ENCODE measurements at places on chromosomes 2 and 18. TPM values are rescaled to one million over a fixed set of nuclear protein-coding genes. Genes with fewer than 3 reads are reported as not detected.

DNA sequence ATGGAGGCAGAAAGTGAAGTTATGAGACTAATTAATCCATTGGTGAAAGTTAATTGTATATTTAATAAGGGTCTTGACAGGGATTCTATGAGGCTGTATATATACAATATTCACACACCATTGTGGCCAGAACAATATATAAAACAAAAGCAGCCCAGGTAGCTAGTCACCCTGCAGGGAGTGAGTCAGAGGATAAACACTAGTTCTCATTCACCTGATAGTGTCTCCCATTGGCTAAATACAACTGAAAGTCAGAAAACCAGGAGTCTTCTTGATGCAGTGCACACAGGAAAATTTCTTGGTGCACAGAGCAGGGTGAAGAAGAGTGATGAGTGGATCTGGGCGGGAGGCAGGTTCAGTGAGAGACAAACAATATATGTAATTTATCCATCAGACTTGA is 465.2 kb downstream of the ERBB4 start:
- H3K4me3 ChIP-seq = no peak overlapping the region
- H3K27me3 ChIP-seq = no peaks in the 10 kb centered on the region
- H3K36me3 ChIP-seq = no peaks in the 10 kb centered on the region
- no peak for DNase-seq
- no peak overlapping the region for H3K27ac ChIP-seq

DNA sequence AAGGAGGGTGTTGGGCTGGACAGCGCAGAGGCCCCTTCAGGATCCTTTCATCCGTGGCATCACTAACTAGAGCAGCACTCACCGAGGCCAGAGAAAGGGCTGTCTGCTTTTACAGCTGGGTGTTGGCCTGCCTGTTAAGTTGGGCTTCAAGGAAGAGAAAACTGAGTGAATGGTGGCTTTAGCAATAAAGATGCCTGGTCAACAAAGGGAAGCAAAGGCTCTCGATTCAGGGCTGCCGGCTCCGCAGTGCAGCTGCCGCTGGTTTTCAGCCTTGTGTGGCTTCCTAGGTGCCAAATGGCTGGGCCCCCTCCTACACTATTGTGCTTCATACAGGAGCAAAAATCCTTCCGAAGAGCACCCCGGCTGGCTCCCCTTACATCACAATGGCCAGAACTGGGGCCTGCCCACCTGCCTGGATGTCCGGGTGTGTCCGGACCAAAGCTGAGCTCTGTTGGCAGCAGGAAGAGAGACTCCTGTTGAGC is 61.0 kb upstream of the GPR45 start:
- DNase-seq = no peak
- no peaks in the 10 kb centered on the region for H3K36me3 ChIP-seq

HOXD10 gene
- total RNA-seq = not detected

CHCHD5 gene
- 37.3 TPM for total RNA-seq

DNA sequence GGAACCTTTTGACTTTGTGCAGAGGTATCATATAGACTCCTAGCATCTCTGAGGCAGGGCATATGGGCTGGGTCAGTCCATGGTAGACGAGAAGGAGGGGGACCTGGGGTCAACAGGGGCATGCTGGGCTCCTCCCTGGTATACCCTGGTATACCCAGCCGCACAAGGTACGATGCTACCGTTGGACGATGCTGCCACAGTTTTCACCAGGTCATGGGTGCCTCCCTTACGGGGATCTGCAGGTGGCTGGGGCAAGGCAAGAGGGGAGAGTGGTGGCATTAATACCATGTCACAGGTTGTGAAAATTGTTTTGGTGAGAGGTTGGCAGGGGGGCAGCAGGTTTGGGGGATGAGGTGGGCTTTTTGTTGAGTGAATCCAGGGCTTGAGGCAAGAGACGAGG is 149.8 kb downstream of the TSN start:
- no peak for DNase-seq
- no peak overlapping the region for H3K27ac ChIP-seq
- H3K27me3 ChIP-seq = no peaks in the 10 kb centered on the region
- H3K36me3 ChIP-seq = no peaks in the 10 kb centered on the region

SLC5A7 gene
- total RNA-seq = not detected

OR6B2 gene
- not detected for total RNA-seq

- peaks cover 7% of the 10 kb centered on the region for H3K27me3 ChIP-seq
- peak; percentile 84 for DNase-seq
- no peak overlapping the region for H3K27ac ChIP-seq
- H3K4me3 ChIP-seq = peak overlapping the region; percentile 28
- H3K4me1 ChIP-seq = no peaks in the 10 kb centered on the region
- H3K36me3 ChIP-seq = no peaks in the 10 kb centered on the region
Measured at GRCh38 chr18:12236934-12237832, 17.0 kb upstream of the CIDEA start.

ERBB4 gene
- total RNA-seq = 7.5 TPM

GRCh38 chr2:79757526-79757925 is 244.7 kb downstream of the CTNNA2 start:
- no peak for DNase-seq
- H3K36me3 ChIP-seq = no peaks in the 10 kb centered on the region
- no peak overlapping the region for H3K4me3 ChIP-seq
- no peak overlapping the region for H3K27ac ChIP-seq

- no peak overlapping the region for H3K27ac ChIP-seq
- no peaks in the 10 kb centered on the region for H3K27me3 ChIP-seq
- no peaks in the 10 kb centered on the region for H3K36me3 ChIP-seq
- no peak for DNase-seq
- no peaks in the 10 kb centered on the region for H3K4me1 ChIP-seq
Measured at GRCh38 chr2:22329211-22330154, 1055.5 kb upstream of the KLHL29 start.

SP5 gene
- 0.13 TPM for total RNA-seq

GRCh38 chr2:144201868-144202468 is 318.0 kb downstream of the ZEB2 start:
- H3K27ac ChIP-seq = no peak overlapping the region
- no peak overlapping the region for H3K4me3 ChIP-seq
- DNase-seq = no peak
- H3K4me1 ChIP-seq = no peaks in the 10 kb centered on the region
- no peaks in the 10 kb centered on the region for H3K36me3 ChIP-seq

KANSL1L gene
- 21.5 TPM for total RNA-seq

FHL2 gene
- 35.4 TPM for total RNA-seq

ASXL3 gene
- total RNA-seq = 0.15 TPM

- H3K27ac ChIP-seq = no peak overlapping the region
- no peaks in the 10 kb centered on the region for H3K27me3 ChIP-seq
- H3K36me3 ChIP-seq = no peaks in the 10 kb centered on the region
- peak; percentile 64 for DNase-seq
- no peaks in the 10 kb centered on the region for H3K4me1 ChIP-seq
Measured at GRCh38 chr2:88831792-88832248, 140.3 kb downstream of the RPIA start.

- peaks cover 11% of the 10 kb centered on the region for H3K4me1 ChIP-seq
- DNase-seq = no peak
- H3K27me3 ChIP-seq = no peaks in the 10 kb centered on the region
- no peak overlapping the region for H3K27ac ChIP-seq
- H3K4me3 ChIP-seq = no peak overlapping the region
Measured at GRCh38 chr18:49447810-49448745, 12.4 kb downstream of the DYM start.

GRCh38 chr2:219430633-219431615 is 3.7 kb upstream of the SPEG start:
- H3K27ac ChIP-seq = peak overlapping the region; percentile 99
- no peaks in the 10 kb centered on the region for H3K27me3 ChIP-seq
- H3K4me1 ChIP-seq = peaks cover 22% of the 10 kb centered on the region
- H3K36me3 ChIP-seq = peaks cover 15% of the 10 kb centered on the region
- peak; percentile 80 for DNase-seq

- no peaks in the 10 kb centered on the region for H3K27me3 ChIP-seq
- peak overlapping the region; percentile 46 for H3K27ac ChIP-seq
- no peak for DNase-seq
- peaks cover 8% of the 10 kb centered on the region for H3K4me1 ChIP-seq
Measured at GRCh38 chr2:28729698-28730097, 21.9 kb upstream of the PPP1CB start.

- no peaks in the 10 kb centered on the region for H3K27me3 ChIP-seq
- H3K4me3 ChIP-seq = no peak overlapping the region
- H3K36me3 ChIP-seq = no peaks in the 10 kb centered on the region
- DNase-seq = no peak
- no peaks in the 10 kb centered on the region for H3K4me1 ChIP-seq
Measured at GRCh38 chr2:118268268-118268667, 180.0 kb downstream of the INSIG2 start.

DNA sequence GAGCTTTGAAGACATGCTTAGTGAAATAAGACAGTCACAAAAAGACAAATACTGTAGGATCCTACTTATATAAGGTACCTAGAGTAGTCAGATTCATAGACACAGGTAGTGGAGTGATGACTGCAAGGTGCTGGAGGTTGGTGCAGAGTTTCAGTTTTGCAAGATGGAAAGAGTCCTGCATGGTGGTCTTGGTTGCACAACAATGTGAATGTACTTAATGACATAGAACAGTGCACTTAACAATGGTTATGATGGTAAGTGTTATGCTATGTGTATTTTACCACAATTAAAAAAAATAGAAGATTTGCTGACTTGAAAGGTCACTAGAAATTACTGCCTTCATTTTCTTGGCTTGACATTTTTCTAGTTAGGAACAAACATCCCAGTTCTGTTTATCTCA is 9.5 kb downstream of the CERS6 start:
- no peaks in the 10 kb centered on the region for H3K27me3 ChIP-seq
- no peak overlapping the region for H3K4me3 ChIP-seq
- H3K4me1 ChIP-seq = peaks cover 36% of the 10 kb centered on the region
- no peak for DNase-seq
- H3K36me3 ChIP-seq = no peaks in the 10 kb centered on the region
- no peak overlapping the region for H3K27ac ChIP-seq

DNA sequence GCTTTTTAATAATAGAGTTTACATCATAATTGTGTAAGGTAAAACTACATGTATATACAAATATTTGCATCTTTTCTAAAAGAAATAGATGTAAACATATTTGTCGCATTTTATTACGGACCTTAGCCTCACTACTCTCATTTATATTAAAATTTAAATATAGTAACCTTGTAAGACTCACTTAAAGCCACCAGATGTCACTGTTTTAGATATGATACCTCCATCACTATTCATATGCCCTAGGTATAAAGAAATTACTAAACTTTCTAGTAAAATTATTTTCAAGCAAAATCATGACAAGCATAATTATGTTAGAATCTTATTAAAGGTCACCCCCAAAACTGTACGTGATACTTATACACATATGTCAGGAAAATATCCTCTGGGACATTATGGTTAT is 674.3 kb upstream of the REG3G start:
- H3K27me3 ChIP-seq = no peaks in the 10 kb centered on the region
- no peak overlapping the region for H3K27ac ChIP-seq
- H3K36me3 ChIP-seq = no peaks in the 10 kb centered on the region

DNA sequence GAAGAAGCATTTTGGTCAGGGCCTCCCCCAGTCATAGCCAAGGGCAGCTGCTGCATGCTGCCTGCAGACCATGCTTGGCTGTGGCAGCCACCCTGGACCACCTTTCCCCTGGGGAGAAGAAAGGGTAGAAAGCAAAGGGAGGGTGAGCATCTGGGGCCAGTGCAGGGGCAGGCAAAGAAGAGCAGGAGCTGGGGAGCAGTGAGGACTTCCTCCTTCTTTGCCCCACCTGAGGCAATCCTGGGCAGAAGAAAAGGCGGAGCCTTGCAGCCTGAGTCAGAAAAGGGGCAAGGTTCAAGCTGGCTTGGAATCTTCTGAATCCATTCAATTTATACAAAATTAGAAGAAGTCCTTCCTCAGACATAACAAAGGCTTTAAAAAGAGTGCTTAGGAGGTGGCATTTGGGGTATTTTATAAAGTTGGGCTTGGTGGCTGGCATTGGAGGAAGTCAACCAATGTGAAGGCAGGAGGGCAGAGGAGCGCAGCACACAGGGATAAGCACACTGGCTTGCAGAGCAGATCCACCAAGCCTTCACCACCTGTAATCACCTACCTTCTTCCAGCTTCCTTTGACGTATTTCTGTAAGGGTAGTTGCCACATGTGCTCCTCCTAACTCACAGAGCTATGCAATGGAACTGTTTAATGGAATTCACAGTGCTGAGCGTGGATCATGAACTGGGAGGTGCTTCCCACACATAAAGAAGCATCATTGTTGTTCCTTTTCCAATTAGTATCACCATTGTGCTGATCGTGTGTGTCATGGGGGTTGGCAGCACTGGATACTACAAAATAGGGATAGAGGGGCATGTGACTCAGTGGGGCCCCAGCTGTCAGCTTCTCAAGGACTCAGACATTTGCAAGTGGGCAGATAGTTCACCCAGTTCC is 154.4 kb upstream of the EPAS1 start:
- H3K27me3 ChIP-seq = no peaks in the 10 kb centered on the region
- DNase-seq = no peak
- no peaks in the 10 kb centered on the region for H3K4me1 ChIP-seq
- no peak overlapping the region for H3K4me3 ChIP-seq
- H3K36me3 ChIP-seq = peaks cover 10% of the 10 kb centered on the region

DNA sequence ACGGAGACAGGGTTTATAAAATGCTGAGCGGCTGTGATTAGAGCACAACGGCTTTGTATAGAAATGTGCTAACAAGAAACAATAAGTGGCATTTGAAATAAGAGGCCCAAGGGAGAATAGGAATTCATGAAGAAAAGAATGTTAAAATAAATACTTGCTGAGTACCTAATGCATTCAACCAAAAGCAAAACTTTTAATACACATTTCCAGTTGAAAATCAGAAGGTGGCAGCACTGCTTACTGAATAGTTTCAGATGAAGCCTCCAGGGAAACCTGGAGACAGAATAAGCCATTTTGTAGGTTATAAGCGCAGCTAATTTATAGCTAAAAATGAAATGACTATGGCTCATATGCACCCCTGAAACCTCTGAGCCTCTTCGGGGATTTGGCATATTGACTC is 286.6 kb downstream of the DPP10 start:
- no peaks in the 10 kb centered on the region for H3K27me3 ChIP-seq
- no peak for DNase-seq
- H3K4me1 ChIP-seq = no peaks in the 10 kb centered on the region

GRCh38 chr18:39053571-39053970 is 1488.0 kb upstream of the CELF4 start:
- H3K36me3 ChIP-seq = no peaks in the 10 kb centered on the region
- no peaks in the 10 kb centered on the region for H3K4me1 ChIP-seq
- no peak overlapping the region for H3K4me3 ChIP-seq
- H3K27me3 ChIP-seq = no peaks in the 10 kb centered on the region
- H3K27ac ChIP-seq = no peak overlapping the region

All from psoas muscle (tissue), 8 donors.